Right cardiac atrium (tissue), 5 donors: ENCODE measurements at places on chromosomes 1 and 21. TPM values are rescaled to one million over a fixed set of nuclear protein-coding genes. Genes with fewer than 3 reads are reported as not detected.

Gene HMGCS2
- 50.8 TPM for total RNA-seq

Gene CTTNBP2NL
- 24.9 TPM for total RNA-seq

DNA sequence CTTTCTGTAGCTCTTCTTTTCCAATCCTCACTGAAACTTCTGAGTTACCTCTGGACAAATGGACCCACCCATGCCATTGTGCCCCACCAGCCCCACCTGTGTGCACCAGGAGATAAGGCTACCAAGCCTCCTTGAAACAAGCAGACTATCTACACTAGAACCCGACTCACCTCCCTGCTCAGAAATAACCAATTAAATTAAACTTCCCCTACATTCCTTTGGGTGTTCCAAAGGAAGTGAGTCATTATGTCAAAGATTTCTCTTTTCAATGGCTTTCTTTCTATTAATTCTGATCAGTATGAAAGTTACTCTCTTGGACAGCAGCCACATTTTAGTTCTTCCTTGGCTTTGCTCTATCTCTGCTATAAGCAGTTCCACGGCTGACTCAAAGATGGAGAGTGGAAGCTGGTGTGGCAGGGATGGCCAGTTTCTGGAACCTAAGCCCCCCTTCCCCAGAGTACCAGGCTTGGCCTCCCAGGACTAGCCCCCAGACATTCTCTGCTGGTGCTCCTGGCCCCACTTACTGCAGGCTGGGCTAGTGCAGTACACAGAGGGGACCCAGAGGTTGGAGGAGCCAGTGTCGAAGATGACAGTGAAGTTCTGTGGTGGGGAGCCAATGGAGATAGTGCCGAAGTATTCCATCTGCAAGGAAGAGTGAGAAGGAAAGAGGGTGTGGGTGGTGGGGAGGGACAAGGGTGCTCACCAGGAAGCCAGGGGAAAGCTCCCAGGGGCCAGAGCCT, 1.9 kb downstream of the CTSE start:
- no peak for DNase-seq

GRCh38 chr1:229887043-229887822, 179.8 kb upstream of the GALNT2 start:
- no peak for DNase-seq

- DNase-seq, result no peak
Observed at GRCh38 chr1:226176870-226177269, 9.7 kb downstream of the ACBD3 start.

DNA sequence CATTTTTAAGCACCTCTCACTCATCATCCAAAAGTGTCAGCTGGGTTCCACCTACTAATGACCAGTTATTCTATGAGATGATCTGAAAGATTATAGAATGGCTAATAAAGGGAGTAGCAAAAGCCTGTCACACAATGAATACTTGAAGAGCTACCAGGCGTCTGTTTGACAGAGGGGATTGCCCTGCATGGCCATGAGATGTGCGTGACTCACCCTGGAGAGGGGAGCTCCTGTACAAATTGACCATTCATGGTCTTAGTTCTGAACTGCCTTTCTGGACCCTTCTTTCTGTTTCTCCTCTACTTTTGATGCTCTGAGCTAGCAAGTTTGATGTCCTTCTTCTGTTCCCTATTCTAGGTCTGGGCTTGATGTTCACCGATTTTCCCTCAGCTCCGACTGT, 85.2 kb upstream of the ABCD3 start:
- DNase-seq, result no peak

DNA sequence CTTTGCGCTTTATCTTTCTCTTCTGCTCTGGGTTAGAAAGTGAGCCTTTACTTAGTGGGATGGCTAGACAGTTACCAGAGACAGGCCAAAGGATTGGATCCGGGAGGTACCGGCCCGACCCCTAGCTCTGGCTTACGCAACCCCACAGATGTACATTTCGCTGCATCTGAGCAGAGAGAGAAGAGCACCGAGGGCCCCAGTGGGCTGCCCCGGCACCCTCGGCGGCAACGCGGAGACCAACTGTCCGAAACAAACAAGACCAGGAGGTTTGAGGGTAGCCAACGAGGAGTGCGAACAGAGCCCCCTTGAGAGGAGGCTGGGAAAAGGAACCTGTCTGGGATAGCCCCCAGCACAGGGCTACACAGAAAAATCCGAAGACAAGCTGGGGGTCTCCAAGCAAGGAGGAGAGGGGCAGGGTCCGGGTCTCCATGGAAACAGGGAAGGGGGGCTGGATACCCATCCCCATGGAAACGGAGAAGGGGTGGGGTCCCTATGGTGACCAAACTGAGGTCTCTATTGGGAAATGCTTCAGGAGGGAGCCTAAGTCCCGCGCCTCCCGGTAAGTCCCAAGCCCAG, 373 bp downstream of the MTF1 start:
- no peak for DNase-seq

- no peak for DNase-seq
Observed at GRCh38 chr1:89573410-89573809, 48.8 kb downstream of the LRRC8B start.

DNA sequence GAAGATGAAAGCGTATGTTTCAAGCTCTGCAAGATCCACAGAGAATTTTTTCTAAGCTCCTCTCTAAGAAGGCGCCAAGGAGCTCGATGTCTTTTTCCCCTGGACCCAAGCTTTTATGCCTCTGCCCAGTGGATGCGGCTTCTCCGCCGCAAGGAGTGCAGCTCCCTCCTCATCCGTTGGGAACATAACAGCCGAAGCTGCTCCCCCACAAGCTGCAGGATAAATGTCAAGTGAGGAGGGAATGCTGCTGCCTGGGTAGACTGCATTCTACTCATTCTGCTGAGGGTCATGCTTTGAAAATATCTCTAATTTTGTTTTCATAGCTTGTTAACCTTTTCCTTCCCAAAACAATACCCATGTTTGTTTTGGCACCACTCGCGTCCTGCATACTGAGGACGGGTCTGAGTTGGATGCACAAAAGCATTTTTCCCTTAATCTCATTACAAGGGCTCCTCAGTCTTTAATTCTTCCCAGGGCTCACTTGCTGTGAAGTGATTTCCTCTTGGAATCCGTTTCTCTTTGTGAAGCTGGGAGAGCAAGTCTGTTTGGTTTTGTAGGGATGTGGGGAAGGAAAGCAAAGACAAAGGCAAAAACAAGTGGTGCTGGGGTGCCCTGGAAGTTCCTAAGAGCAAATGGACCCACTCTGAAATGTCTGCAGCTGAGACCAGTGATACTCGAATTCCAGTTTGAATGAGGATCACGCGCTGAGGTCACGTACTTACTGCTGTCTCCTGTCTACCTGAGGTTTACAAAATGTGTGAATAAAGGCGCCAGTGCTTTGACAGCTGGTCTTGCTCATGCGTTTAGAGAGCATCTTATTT, 134.0 kb upstream of the IRF2BP2 start:
- DNase-seq, result peak; percentile 71

DNA sequence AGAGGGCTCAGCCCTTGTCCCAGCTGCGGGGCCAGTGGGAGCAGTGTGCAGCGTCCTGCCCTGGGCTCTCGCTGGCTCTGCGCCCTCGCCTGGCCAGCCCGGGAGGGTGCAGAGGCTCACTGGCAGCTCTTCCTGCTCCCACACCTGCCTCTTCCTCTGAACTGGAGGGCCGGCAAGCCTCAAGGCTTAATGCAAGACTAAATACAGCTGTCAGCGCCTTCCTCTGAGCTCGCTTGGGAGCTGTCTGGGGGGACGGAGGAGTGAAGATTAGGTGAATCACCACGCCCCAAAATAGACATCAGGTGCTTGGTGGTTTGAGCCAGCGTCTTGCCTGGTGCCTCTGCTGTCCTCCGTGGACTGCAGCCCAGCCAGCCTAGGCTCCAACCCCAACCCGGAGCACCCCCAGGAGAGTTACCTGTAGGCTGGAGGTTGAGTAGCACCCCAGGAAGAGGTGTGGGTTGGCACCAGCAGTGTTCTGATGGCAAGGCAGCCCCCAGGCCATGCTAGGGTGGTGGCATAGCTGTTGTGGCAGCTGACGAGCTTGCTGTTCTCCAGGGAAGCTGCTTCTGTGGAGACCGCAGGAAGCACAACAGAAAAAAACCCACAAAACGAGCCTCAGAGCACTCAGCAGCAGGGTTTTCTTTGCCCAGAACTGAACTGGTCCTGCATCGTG, 36.9 kb downstream of the UMODL1 start:
- DNase-seq, result peak; percentile 84

DNA sequence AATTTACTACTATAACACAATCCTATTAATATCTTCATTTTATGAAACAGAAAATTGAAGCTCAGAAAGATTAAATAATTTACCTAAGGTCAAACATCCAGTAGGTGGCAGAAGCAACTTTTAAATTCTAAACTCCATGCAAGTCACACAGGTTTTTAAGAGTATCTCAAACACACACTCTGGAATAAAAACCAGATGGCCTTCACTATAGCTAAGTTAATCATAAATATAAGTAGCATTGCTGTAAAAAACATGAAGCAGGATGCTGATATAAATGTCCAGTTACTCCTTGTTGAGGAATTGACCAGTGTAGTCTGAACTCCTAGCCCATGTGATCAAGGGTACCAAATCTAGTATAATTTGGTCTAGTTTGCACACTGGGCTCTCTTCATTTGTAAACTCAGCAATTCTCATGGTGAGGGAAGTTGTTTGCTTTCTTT, 9.4 kb upstream of the FMO3 start:
- no peak for DNase-seq
